Hippocampal formation (tissue), 2 donors: ENCODE measurements at places on chromosomes 1 and 21.

- DNase-seq, result no peak
These were observed 951.3 kb downstream of the ADGRL2 start for GRCh38 chr1:82752046-82752445.

GRCh38 chr1:8818325-8818775 lies 910 bp upstream of the RERE start:
- peak; percentile 5 for DNase-seq

DNA sequence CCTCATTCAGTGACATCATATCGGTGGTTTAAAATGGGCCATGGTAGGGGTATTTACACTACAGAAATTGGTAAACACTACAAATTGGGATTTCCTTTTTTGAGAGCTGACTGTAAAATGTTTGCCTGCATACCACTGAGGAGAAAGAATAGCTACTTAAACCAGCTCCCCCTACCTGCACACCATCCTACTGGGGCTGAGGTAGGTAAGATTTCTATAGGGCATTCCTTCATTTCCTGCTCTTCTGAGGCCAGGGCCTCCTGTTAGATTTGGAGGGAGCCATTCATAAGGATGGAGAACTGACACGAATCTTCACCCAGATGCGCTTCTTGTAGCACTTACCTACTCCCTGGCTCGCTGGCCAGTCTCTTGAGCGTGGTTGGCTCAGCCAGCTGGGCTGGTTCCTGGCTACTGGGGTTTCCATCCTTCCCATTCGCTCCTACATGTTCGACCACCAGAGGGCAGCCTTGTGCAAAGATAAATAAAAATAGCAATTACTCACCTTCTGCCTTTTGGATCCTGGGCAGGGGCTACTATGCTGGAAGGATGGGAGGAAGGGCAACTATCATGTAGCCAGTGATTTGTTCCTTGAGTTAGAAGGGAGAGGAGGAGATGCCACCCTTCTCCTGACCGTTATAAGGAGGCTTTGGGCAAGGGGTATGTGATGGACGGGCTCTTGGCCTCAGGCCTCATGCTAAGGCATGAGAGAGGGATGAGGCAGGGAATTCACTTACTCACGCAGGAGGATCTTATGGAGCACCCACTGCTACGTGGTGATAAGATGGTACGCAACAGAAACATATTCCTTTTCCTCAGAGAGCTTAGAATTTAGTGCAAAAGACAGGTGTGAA lies 10.7 kb downstream of the OPTC start:
- DNase-seq, result peak; percentile 70

GRCh38 chr1:226632169-226632879 lies 83.8 kb downstream of the STUM start:
- no peak for DNase-seq

GRCh38 chr1:193629875-193630274 lies 443.5 kb upstream of the B3GALT2 start:
- no peak for DNase-seq

- no peak for DNase-seq
These were observed 7.0 kb upstream of the GBP6 start for GRCh38 chr1:89356658-89357400.

DNA sequence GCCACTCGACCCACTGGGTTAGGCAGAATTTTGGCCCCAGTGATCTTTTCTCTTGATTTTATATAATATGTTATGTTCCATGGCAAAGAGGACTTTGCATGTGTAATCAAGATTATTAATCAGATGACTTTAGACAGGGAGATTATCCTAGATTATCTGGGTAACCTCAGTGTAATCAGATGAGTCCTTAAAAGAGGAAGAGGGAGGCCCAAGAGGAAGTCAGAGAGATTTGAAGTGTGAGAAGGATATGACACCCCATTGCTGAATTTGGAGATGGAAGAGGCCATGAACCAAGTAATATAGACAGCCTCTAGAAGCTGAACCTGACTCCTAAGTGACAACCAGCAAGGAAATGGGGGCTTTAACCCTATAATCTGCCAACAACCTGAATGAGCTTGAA lies 117.1 kb upstream of the CSF3R start:
- no peak for DNase-seq

DNA sequence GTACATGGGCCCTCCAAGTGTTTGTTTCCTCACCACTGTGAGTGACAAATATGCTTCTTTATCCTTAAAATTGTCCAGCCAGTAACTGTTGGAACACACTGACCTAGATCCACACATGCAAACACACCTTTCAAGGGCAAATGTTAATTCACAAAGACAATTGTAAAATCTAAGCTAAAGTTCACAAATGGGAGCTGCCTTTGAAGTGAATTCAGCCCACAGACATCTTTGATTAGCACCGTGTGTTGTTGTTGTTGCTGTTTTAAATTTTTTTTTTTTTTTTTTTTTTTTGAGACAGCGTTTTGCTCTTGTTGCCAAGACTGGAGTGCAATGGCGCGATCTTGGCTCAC lies 52.3 kb upstream of the SLC16A1 start:
- DNase-seq, result no peak

DNA sequence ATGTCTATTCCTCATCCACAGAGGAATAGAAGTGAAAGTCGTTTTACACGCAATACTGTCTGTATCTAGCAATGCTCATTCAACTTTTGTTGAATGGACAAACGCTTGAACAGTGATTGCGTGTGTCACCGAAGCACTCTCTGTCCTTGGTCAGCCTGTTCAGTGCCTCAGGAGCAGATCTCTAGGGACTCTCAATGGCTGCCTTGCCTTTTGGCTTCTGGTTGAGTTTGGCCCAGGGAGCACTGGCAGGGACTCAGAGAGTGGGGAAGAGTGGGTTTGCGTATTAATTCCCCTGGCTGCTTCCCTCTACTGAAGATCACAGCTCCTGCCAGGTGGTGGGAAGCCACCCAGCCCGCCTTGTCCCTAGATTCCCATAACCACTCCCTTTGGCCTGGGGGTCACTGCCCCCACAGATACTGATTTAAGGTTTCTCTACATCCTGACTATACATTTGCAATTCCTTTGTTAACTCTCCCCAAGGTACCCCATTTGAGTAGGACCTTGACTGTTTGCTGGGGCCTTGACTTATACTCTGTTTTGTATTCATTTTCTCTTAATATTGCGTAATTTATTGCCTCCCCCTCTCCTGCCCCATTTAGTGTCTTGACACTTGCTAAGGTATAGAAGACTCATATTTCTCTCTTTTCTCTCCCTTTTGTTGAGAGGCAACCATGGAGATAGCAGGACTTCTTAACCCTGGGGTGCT lies 61.7 kb upstream of the USP24 start:
- peak; percentile 24 for DNase-seq

- DNase-seq, result no peak
These were observed 44.3 kb upstream of the WNT2B start for GRCh38 chr1:112464501-112464900.

GRCh38 chr1:175319112-175319911 lies 126.7 kb upstream of the KIAA0040 start:
- DNase-seq, result peak; percentile 39

DNA sequence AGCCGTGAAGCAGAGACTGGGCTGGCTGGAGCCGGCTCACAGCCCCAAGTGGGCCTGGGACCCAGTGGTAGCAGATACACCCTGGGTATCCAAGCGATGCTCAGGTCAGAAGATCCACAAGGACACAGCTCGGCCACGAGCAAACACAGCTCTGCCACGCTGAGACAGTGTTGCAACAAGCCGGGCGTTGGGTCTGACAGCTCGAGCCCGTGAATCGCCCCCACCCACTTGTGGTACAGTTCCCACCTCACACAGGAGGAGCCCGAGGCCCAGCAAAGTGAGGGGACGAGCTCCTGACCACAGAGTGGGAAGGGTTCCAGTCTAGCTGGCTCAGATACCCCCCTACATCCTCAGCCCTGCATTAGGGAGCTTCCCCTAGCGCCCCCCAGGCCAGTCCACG lies 8.9 kb upstream of the PRKCZ start:
- DNase-seq, result no peak

GRCh38 chr1:33328817-33329216 lies 7.9 kb upstream of the A3GALT2 start:
- no peak for DNase-seq

- DNase-seq, result no peak
These were observed 12.8 kb upstream of the SKI start for GRCh38 chr1:2215329-2215728.

DNA sequence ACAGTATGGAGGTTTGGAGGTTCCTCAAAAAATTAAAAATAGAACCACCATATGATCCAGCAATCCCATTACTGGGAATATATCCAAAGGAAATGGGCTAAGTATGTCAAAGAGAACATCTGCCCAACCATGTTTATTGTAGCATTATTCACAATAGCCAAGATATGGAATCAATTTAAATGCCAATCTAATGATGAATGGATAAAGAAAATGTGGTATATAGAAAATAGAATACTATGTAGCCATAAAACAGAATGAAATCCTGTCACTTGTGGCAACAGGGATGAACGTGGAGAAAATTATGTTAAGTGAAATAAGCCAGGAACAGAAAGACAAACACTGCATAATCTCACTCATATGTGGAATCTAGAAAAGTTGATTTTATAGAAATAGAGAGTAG lies 201.7 kb upstream of the AJAP1 start:
- no peak for DNase-seq

DNA sequence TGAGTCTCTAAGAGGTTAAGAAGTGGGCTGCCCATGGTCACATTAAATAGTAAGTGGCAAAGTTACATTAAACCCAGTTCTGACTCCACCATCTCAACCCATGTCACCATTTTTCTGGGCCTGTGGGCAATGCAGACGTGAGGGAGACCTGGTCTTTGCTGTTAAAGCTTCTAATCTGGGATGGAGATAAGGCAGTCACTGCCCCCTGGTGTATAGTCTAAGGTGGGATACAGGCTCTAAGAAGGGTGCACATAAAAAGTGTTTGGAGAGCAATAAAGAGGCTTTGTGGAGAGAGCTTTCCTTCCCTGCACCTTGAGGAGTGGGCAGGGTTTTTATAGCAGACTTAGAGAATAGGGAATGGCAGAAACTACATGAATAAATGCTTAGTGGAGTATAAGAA lies 141.3 kb downstream of the ROR1 start:
- no peak for DNase-seq

DNA sequence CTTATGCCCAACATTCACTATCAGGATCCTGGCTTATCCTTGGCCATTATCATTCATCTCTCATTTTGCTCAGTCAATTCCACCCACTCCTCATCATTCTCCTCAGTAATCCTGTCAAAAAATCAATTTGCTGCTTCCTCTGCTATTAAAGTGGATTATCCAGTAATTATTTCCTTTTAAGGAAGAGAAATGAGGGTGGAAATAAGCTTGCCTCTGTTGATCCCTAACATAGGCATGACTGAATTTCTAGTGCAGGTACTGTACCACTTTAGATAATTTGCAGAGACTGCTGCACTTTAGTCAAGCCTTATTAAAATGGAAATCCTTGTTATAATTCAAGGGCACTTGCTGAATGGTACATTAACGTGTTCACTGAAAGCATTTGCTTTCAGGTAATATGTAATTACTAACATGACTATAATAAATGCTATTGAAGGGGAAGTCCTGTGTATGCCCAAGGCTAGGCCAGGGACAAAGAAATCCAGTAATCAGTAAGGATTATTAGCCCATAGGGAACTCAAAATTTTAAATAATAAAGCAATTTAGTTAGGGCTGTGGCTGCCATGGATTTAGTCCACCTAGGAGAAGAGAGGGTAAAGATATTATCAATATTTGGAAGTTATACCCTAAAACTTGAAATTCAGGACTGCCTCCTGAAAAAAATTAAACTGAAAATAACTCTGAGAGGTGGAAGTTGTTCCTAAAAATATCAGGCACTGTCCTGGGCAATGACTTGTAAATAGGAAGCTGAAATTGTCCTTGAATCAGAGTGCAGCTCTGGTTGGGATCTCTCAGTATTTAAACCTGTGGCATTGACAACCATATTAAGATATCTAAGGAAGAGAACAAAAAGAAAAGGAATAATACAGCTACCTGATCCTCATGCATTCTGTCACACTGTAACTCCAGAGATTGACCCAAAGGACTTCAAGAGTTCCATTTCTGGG lies 43.4 kb downstream of the RGS2 start:
- DNase-seq, result no peak

DNA sequence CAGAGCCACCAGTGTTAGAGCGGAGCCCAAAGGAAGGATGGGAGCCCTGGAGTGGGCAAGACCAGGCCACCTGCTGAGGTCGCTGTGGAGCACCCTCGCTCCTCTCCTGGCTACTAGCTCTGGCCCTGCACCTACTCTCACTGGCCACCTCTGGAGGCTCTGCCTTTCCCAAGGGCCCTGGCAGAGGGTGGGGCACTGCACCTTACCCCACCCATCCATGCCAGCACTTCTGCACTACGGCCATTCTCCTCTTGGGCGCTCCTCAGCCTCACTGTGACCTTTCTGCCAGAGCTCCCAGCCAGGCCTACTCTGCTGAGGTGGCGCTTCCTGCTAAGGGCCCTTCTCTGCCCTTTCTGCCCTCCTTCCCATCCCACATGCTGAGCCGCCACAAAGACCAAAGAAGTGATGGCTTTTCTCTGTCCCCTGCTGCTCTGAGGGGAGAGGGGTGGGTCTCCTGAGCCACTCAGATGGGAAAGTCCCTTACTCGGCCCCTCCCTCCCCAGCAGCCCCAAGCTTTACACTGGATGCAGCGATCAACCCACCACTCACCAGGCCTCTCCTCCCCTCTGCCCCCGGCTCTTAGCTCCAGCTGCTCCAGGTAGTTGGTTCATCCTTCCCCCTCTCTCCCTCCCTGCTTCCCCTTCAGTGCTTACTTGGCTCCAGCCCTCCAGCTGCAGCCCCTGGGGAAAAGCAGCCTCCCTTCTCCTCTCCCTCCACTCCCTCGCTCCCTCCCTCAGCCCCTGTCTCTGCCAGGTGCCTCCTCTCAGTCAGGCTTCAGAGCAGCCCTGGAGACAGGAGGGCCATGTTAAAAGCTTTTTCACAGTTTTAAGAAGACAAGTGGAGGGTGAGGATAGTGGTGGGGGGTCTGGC lies 14.8 kb upstream of the TMEM222 start:
- DNase-seq, result no peak

- no peak for DNase-seq
These were observed 23.1 kb upstream of the USP25 start for GRCh38 chr21:15706696-15707095.

DNA sequence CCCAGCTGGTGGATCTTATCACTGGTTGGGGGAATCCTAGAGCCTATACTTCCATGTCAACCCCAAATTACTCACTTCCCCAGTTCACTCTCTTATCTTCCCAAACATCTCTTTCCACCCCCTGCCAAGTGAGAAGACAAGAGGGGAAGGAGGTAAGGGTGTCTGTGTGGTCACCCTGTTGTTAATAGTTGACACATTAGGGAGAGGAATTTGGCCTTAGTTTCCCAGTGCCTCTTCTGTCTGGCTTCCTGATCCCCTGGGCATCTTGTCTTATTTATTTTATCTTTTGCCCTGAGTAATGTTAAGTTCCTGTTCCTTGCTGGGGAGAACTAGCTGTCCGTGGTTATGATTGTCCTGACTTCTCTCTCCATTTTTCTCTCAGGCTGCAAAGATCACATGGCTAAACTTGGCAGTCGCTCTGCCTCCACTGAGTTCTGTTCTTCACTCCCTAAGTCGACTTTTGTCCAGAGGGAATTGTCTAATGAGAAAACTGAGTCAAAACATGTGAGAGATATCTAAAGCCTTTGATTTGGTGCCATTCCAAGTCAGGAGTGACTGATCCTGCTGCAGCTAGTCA lies 157.1 kb upstream of the SYT6 start:
- no peak for DNase-seq
